HepG2 (cell line): ENCODE measurements at places on chromosomes 2 and 18. TPM values are rescaled to one million over a fixed set of nuclear protein-coding genes. Genes with fewer than 3 reads are reported as not detected.

Gene SLC35F6
- polyA plus RNA-seq, result 15.2 and 19.2 TPM in 2 replicates

Gene ACMSD
- 0.05 TPM in 1 of 2 replicates, not detected in the other for polyA plus RNA-seq

Gene ABHD3
- 37.3 and 40.2 TPM in 2 replicates for polyA plus RNA-seq

Gene UGT1A8
- not detected in 2 replicates for polyA plus RNA-seq

Gene SLC4A1AP
- polyA plus RNA-seq, result 13.4 and 15.3 TPM in 2 replicates

Gene LOXHD1
- polyA plus RNA-seq, result not detected in 2 replicates

GRCh38 chr2:128436479-128437203 is 118.0 kb upstream of the HS6ST1 start:
- H3K27me3 ChIP-seq, result no peaks in the 10 kb centered on the region
- DNase-seq, result no peak
- H3K4me1 ChIP-seq, result peaks cover 4% of the 10 kb centered on the region
- no peak overlapping the region for H3K4me3 ChIP-seq
- H3K27ac ChIP-seq, result no peak overlapping the region

GRCh38 chr18:54269893-54270844 is 852 bp downstream of the POLI start:
- no peaks in the 10 kb centered on the region for H3K27me3 ChIP-seq
- H3K4me1 ChIP-seq, result peaks cover 19% of the 10 kb centered on the region
- H3K27ac ChIP-seq, result peak overlapping the region; percentile 68
- H3K36me3 ChIP-seq, result no peaks in the 10 kb centered on the region

- no peak for DNase-seq
- no peaks in the 10 kb centered on the region for H3K27me3 ChIP-seq
- no peak overlapping the region for H3K27ac ChIP-seq
- no peaks in the 10 kb centered on the region for H3K4me1 ChIP-seq
Measured at GRCh38 chr18:44039216-44039615, 641.5 kb upstream of the SETBP1 start.

DNA sequence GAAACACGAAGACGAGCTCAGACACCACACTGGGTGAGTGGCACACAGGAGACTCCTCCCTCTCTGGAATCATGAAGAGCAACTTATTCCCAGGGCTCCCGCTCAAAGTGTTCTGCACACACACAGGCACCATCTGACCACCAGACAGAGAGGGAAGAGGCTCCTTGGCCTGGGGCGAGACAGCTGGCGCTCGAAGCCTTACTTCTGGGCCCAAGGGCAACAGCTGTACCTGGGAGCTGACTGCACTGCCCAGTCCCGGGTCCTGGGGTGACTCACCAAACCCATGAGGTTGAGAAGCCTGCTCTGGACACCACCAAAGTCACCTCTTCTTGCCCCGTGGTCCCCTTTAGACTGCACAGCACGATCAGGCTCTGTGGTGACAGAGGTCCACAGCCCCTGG is 42.4 kb downstream of the ADCY3 start:
- H3K4me3 ChIP-seq, result no peak overlapping the region
- DNase-seq, result no peak
- H3K4me1 ChIP-seq, result peaks cover 24% of the 10 kb centered on the region
- no peak overlapping the region for H3K27ac ChIP-seq

DNA sequence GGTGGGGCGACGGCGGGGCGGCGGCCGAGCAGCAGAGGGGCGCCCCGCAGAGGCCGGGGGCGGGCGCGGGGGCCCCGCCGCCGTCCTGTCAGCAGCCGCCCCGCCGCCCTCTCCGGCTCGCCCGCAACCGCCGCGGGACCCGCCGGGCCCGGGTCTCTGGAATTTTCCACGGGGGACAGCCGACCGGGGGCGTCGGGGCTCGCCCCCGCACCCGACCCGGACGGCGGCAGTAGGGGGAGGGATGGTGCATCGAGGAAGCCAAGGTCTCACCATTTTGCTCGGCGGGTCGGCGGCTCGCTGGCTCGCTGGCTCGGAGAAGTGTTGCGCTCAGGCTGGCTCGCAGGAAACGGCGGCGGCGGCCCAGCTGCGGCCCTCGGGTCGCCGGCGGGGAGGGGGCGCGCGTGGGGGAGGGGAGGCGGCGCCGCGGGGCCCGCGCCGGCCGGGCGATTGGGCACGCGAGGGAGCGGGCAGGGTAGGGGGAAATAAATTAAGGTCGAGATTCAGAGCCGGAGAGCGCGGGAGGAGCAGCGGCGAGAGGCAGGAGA is 405 bp downstream of the PPP3R1 start:
- peak overlapping the region; percentile 94 for H3K27ac ChIP-seq
- peaks cover 11% of the 10 kb centered on the region; the same call in 2 of the 3 replicates for H3K36me3 ChIP-seq
- H3K4me3 ChIP-seq, result peak overlapping the region; percentile 83
- no peaks in the 10 kb centered on the region; the same call in 2 of the 3 replicates for H3K27me3 ChIP-seq
- DNase-seq, result no peak

- H3K36me3 ChIP-seq, result no peaks in the 10 kb centered on the region
- no peak overlapping the region for H3K4me3 ChIP-seq
- peaks cover 8% of the 10 kb centered on the region; the same call in 1 of the 2 replicates for H3K4me1 ChIP-seq
- no peak for DNase-seq
- H3K27me3 ChIP-seq, result no peaks in the 10 kb centered on the region
Measured at GRCh38 chr2:193272011-193272410, 1077.3 kb upstream of the TMEFF2 start.

DNA sequence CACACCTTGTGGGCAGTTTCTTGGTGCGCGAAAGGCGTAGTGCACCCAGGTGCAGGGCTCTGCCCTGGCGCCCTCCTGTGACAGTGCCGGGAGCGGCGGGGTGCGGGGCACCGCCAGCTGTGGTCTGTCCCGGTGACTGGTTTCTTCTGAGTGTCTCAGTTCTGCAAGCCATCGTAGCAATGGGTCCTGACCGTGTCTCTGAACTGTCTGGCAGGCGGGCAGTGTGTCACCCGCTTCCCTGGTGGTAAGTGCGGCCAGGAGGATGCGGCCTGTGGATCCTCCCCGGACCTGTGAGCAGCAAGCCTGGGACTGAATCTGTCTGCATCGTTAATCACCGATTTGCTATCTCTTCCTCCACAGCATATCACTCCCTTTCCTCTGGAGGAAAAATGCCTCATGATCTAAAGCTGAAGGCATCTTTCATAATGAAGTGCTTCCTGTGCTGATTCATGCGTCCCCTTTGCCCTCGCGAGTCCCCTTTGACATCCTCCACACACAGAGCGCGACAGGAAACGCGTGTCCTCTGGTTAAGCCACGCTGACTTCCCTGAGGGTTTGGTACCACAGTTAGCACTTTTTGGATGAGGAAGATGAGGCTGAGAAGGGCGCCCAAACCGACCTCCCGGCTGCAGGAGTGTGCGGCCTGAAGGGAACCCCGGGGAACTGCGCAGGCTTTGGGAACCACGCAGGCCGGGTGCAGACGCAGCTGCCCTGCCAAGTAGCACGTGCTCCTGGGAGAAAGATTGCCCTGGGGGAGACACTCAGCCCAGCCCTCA is 416.0 kb upstream of the HS6ST1 start:
- no peak overlapping the region for H3K4me3 ChIP-seq
- H3K27ac ChIP-seq, result no peak overlapping the region
- H3K36me3 ChIP-seq, result no peaks in the 10 kb centered on the region
- H3K4me1 ChIP-seq, result no peaks in the 10 kb centered on the region
- peaks cover 46% of the 10 kb centered on the region for H3K27me3 ChIP-seq

GRCh38 chr2:328761-329160 is 40.9 kb upstream of the ALKAL2 start:
- DNase-seq, result no peak
- no peak overlapping the region for H3K27ac ChIP-seq
- no peaks in the 10 kb centered on the region for H3K36me3 ChIP-seq
- no peak overlapping the region for H3K4me3 ChIP-seq

GRCh38 chr2:46552079-46552478 is 72.7 kb downstream of the TMEM247 start:
- peaks cover 7% of the 10 kb centered on the region for H3K4me1 ChIP-seq
- H3K4me3 ChIP-seq, result no peak overlapping the region
- no peaks in the 10 kb centered on the region for H3K27me3 ChIP-seq

DNA sequence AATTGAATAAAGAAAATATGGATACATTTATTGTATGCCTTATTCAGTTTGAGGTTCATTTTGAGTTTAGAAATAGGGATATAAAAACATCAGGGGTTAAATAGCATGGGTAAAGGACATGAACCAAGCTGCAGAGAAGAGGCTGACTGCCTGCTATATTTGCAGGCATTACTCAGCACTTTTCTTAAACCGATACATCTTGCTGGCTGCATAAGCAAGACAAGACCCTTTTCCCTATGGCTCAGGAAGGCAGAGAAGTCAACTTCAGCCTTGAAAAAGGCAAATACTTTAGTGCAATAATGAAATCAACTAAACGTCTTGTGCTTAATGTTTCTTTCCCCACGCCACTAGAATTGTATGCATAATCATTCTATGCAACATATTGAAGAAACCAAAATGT is 36.4 kb downstream of the SCN1A start:
- H3K27ac ChIP-seq, result no peak overlapping the region
- peaks cover 30% of the 10 kb centered on the region for H3K4me1 ChIP-seq
- no peak overlapping the region for H3K4me3 ChIP-seq
- no peaks in the 10 kb centered on the region for H3K27me3 ChIP-seq
